ENCODE measurements at places on chromosomes 3 and 15. TPM values are rescaled to one million over a fixed set of nuclear protein-coding genes. Genes with fewer than 3 reads are reported as not detected.

Gene PROS1
- total RNA-seq, result 29.7 TPM

DNA sequence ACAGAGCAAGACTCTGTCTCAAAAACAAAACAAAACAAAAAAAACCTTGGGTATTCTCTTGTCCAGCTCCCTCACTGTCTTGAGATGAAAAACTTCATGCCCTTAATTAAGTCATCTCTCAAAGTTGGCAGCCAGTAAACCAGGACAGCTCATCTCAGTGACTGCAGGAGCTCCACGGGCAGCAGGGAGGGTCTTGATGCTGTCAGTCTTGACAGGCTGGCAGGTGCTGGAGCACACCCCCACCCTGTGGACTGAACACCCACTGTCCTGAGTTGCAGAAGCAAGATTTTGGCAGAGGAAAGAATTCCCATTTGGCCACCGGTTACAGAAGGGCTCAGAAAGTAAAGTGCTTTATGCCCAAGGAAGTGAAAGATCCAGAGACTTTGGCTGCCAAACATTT is 8.0 kb downstream of the DNAJA4 start:
- no peak for DNase-seq

Gene TRPM1
- total RNA-seq, result not detected

- DNase-seq, result no peak
These were observed 127.5 kb downstream of the CHST2 start for GRCh38 chr3:143247073-143247472.
